ENCODE measurements at places on chromosomes 5 and 9. TPM values are rescaled to one million over a fixed set of nuclear protein-coding genes. Genes with fewer than 3 reads are reported as not detected.

- no peaks in the 10 kb centered on the region for H3K4me1 ChIP-seq
- H3K27me3 ChIP-seq = no peaks in the 10 kb centered on the region
- no peak for DNase-seq
- H3K27ac ChIP-seq = no peak overlapping the region
These were observed 527.3 kb downstream of the CYLC2 start for GRCh38 chr9:103522409-103522808.

- H3K36me3 ChIP-seq = peaks cover 2% of the 10 kb centered on the region
- H3K4me1 ChIP-seq = peaks cover 29% of the 10 kb centered on the region
- no peak for DNase-seq
- no peak overlapping the region for H3K4me3 ChIP-seq
- no peak overlapping the region for H3K27ac ChIP-seq
- H3K27me3 ChIP-seq = peaks cover 2% of the 10 kb centered on the region
These were observed 177.5 kb downstream of the AOPEP start for GRCh38 chr9:94903961-94904421.

DNA sequence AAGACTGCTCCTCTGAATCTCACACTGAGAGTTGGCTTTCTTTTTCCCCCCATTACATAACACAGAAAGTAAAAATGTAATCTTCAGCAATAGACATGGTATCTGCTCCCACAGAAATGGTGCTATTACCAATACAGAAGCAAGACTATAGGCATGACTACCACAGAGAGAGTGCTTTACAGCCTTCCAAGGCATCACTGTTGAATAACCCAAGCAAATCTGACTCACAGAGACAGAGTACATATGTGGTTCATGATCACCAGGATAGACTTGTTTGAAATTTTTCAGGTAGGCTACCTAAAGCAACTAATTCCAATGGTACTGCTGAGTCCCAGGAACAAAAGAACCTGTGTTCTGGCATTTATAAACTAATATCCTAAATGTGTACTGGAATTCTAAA, 1373.4 kb upstream of the C9orf72 start:
- H3K27me3 ChIP-seq = no peaks in the 10 kb centered on the region
- H3K4me1 ChIP-seq = no peaks in the 10 kb centered on the region
- H3K36me3 ChIP-seq = no peaks in the 10 kb centered on the region
- H3K27ac ChIP-seq = no peak overlapping the region

DNA sequence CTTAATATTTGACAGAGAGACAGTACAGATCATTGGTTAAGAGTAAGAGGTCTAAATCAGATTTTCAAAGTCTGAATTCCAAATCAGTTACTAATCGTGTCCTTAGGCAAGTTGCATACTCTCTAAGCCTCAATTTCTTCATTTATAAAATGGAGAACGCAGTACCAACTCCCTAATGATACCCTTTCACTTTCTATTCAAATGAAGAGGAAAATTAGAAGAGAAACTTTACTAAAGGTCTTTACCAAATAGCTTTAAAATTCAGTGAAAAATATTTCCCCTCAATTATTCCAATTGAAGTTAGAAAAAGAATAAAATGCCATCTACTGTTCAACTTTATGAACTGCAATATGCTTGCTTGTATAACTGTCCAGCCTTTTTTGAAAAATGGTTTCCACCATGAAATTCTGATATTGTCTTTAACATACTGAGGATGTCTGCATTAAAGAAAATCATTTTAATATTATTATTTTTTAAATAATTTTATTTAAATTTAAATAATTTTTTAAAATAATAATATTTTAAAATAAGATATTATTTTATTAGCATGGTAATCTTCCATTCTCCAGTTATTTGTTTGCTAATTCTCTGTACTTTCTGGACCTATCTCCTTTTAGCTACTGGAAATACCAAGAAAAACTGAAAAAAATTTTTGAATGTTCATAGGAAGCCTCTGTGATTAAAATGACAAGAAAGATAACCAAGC, 36.0 kb downstream of the POC5 start:
- H3K4me1 ChIP-seq = peaks cover 11% of the 10 kb centered on the region
- no peaks in the 10 kb centered on the region for H3K27me3 ChIP-seq
- no peak for DNase-seq
- no peak overlapping the region for H3K4me3 ChIP-seq
- H3K36me3 ChIP-seq = peaks cover 17% of the 10 kb centered on the region

DNA sequence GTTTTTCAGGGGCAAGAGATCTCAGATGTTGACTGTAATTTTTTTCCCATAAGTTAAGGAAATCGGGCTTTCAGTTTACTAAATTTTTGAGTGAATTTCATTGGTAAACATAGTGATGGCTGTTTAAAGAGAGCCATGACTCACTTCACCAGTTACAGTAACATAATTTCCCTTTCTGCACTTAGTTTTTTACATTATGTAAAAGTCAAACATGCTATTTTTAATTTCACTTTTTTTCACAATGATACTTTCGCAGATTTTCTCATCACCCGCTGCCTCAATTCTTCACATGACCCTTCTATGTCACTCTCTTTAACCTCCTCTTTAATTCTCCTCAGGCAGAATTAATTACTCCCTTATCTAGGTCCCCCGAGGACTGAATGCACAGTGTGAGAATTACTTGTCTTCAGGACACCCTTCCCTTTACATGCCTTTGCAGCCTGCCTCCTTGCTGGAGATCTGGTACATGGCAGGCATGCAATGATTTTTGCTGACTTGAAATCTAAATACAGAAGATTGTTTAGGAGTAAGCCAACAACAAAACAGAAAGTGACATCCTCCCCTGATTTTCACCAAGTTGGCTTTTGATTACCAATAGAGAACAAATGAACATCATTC, 217.5 kb upstream of the S1PR3 start:
- H3K36me3 ChIP-seq = no peaks in the 10 kb centered on the region
- no peak for DNase-seq
- H3K4me3 ChIP-seq = no peak overlapping the region
- H3K27me3 ChIP-seq = peaks cover 19% of the 10 kb centered on the region

GRCh38 chr5:168176941-168177340, 114.5 kb upstream of the WWC1 start:
- no peak overlapping the region for H3K27ac ChIP-seq
- DNase-seq = no peak
- H3K27me3 ChIP-seq = no peaks in the 10 kb centered on the region
- H3K4me3 ChIP-seq = no peak overlapping the region
- H3K4me1 ChIP-seq = no peaks in the 10 kb centered on the region

FAM163B gene
- total RNA-seq = not detected

DNA sequence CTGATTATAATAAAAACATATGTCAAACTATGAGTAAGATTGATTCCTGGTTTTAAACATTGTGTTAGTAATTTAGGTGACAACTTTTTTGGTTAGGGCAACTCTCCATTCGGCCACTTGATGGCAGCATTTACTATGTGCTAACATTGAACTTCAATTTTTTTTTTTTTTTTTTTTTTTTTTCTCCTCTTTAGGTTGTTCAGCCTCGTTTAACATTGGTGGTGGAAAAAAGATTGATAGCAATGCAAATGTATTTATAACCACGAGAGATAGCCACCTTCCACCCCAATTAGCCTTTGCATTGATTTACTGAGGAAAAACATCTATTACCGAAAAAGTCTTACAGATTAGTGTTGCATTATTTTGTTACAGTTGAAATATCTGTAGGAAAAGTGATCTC, 159.1 kb downstream of the CSNK1G3 start:
- no peak overlapping the region for H3K27ac ChIP-seq
- no peaks in the 10 kb centered on the region for H3K4me1 ChIP-seq
- H3K27me3 ChIP-seq = no peaks in the 10 kb centered on the region
- H3K36me3 ChIP-seq = no peaks in the 10 kb centered on the region
- DNase-seq = peak; percentile 5

IFNA13 gene
- total RNA-seq = not detected

CXCL14 gene
- not detected for total RNA-seq

GRCh38 chr5:127055880-127056653, 17.2 kb downstream of the C5orf63 start:
- no peaks in the 10 kb centered on the region for H3K27me3 ChIP-seq
- DNase-seq = no peak
- no peak overlapping the region for H3K4me3 ChIP-seq
- peaks cover 13% of the 10 kb centered on the region for H3K36me3 ChIP-seq
- H3K4me1 ChIP-seq = peaks cover 14% of the 10 kb centered on the region
- no peak overlapping the region for H3K27ac ChIP-seq

MARVELD2 gene
- 0.32 TPM for total RNA-seq

GRCh38 chr9:82273121-82273520, 284.5 kb downstream of the SPATA31D1 start:
- no peak for DNase-seq
- H3K4me1 ChIP-seq = no peaks in the 10 kb centered on the region
- no peak overlapping the region for H3K4me3 ChIP-seq
- no peaks in the 10 kb centered on the region for H3K36me3 ChIP-seq

NPR3 gene
- total RNA-seq = not detected

C5orf52 gene
- total RNA-seq = not detected

GRCh38 chr9:20945269-20945668, 86.2 kb downstream of the HACD4 start:
- H3K36me3 ChIP-seq = peaks cover 9% of the 10 kb centered on the region
- H3K27me3 ChIP-seq = no peaks in the 10 kb centered on the region
- peaks cover 7% of the 10 kb centered on the region for H3K4me1 ChIP-seq
- no peak overlapping the region for H3K4me3 ChIP-seq

NR4A3 gene
- total RNA-seq = 69.5 TPM

GRCh38 chr9:95075700-95076099, 241.8 kb downstream of the FANCC start:
- no peak for DNase-seq
- no peaks in the 10 kb centered on the region for H3K36me3 ChIP-seq
- no peak overlapping the region for H3K4me3 ChIP-seq
- H3K27ac ChIP-seq = no peak overlapping the region
- no peaks in the 10 kb centered on the region for H3K27me3 ChIP-seq
- no peaks in the 10 kb centered on the region for H3K4me1 ChIP-seq

GRCh38 chr5:138489683-138490061, 24.4 kb downstream of the EGR1 start:
- no peak for DNase-seq
- H3K4me3 ChIP-seq = no peak overlapping the region
- H3K27me3 ChIP-seq = peaks cover 39% of the 10 kb centered on the region
- no peak overlapping the region for H3K27ac ChIP-seq
- H3K36me3 ChIP-seq = no peaks in the 10 kb centered on the region

DNA sequence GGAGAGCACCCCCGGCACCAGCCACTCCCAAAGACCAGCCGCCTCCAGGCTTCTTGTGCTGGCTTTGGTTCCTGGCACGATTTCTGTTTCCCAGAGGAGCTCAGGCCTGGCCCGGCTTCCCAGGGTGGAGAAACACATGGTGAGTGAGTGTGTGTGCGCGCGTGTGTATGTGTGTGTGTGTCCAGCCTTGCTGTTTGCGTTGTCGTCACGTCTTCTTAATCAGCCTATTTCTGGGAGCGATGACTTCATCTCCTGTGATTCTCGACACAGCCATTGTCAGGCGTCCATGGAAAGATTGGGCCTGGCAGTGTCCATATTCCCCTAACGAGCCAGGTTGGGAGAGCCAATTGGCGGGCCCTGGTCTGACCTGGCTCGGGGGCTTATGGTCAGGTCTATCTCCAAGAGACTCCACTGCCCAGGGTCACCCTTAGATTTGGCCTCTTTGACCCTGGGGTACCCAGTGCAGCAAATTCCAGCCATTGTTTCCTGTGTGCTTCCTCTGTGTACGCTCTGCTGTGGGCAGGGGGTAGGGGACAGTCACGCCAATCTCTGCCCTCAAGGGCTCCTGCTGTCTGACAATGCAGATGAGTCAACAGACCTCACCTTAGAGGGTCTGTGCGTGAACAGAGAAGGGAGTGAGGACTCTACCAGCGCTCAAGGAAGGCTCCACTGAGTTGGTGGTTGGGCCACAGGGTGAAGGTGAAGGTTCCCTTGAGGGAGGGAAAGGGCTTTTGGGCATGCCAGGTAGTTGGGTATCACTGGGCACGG, 73.8 kb downstream of the DAB2IP start:
- no peak overlapping the region for H3K27ac ChIP-seq
- peaks cover 10% of the 10 kb centered on the region for H3K27me3 ChIP-seq
- DNase-seq = no peak
- no peak overlapping the region for H3K4me3 ChIP-seq

GRCh38 chr5:6424110-6424659, 24.5 kb upstream of the UBE2QL1 start:
- peaks cover 19% of the 10 kb centered on the region for H3K27me3 ChIP-seq
- H3K36me3 ChIP-seq = no peaks in the 10 kb centered on the region
- no peak overlapping the region for H3K4me3 ChIP-seq

- H3K4me3 ChIP-seq = no peak overlapping the region
- DNase-seq = no peak
- H3K27me3 ChIP-seq = peaks cover 6% of the 10 kb centered on the region
- no peak overlapping the region for H3K27ac ChIP-seq
These were observed 18.5 kb upstream of the UBAC1 start for GRCh38 chr9:135979547-135980166.

CYSRT1 gene
- 0.49 TPM for total RNA-seq

NUTM2G gene
- total RNA-seq = not detected

DNA sequence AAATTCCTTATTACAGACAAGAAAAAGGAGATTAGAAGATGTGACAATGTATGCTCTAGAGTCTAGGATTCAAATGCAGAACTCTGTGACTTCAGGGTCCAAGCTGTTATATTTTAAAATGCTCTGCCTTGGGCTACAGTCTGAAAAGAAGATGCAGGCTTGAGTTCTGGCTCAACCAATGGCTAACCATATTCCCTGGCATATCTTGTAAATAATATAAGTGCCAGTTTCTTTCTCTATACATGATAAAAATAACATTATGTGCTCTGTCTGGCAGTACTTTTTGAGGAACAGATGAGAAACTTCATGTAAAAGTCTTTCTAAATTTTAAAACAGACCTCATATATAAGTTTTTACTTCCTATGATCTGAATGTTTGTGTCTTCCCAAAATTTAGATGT, 926.5 kb upstream of the CDH6 start:
- DNase-seq = no peak
- no peaks in the 10 kb centered on the region for H3K4me1 ChIP-seq
- no peaks in the 10 kb centered on the region for H3K36me3 ChIP-seq
- H3K27ac ChIP-seq = no peak overlapping the region
- no peak overlapping the region for H3K4me3 ChIP-seq

DNA sequence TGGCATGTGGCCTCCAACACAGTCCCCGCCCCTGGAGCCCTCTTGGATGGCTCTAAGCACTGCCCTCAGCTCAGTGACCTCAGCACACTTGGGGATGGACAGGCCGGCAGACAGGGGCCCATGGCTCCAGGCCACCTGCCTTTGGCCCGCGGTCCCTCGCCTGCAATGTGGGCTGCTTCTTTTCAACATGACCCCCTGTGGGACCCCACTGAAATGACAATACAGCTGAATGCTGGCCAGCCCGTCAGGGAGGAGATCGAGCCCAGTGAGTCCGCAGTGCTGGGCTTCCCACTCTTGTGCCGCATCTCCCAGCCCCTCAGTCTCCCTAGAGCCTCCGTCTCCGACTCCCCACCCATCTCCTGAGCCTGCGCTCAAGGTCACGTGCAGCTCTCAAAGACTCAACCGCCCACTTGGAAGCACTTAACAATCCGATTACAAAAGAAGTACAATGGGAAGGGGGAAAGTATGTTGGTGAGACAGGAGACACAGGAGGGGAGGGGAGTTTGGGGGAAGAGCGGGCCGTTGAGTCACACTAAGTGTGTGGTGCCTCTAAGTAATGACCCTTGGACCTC, 238.9 kb downstream of the HSPA4 start:
- H3K27me3 ChIP-seq = no peaks in the 10 kb centered on the region
- no peaks in the 10 kb centered on the region for H3K4me1 ChIP-seq
- H3K4me3 ChIP-seq = no peak overlapping the region
- H3K27ac ChIP-seq = no peak overlapping the region
- no peaks in the 10 kb centered on the region for H3K36me3 ChIP-seq
